ENCODE measurements at places on chromosomes 5 and 9. TPM values are rescaled to one million over a fixed set of nuclear protein-coding genes. Genes with fewer than 3 reads are reported as not detected.

DMRT3 gene
- not detected for total RNA-seq

GBGT1 gene
- total RNA-seq, result 14.8 TPM

PRR16 gene
- not detected for total RNA-seq

LCN15 gene
- not detected for total RNA-seq

GPR107 gene
- 21.9 TPM for total RNA-seq

MLANA gene
- not detected for total RNA-seq

ARHGEF37 gene
- total RNA-seq, result 0.73 TPM

CCL21 gene
- not detected for total RNA-seq

SGCD gene
- total RNA-seq, result 0.32 TPM

HAPLN1 gene
- total RNA-seq, result not detected

NUTM2G gene
- total RNA-seq, result not detected

WWC1 gene
- 0.68 TPM for total RNA-seq

FAM53C gene
- 28.4 TPM for total RNA-seq

LRRC70 gene
- total RNA-seq, result 1.4 TPM

CTXN3 gene
- not detected for total RNA-seq

C9orf40 gene
- total RNA-seq, result 1.8 TPM

UQCRQ gene
- total RNA-seq, result 110 TPM

RAPGEF6 gene
- 158 TPM for total RNA-seq

ZFP2 gene
- 3.2 TPM for total RNA-seq

CTNND2 gene
- total RNA-seq, result not detected

CXCL14 gene
- not detected for total RNA-seq

ACOT12 gene
- 0.46 TPM for total RNA-seq

RNF38 gene
- 72.9 TPM for total RNA-seq

MEF2C gene
- total RNA-seq, result 6.8 TPM

TUSC1 gene
- total RNA-seq, result not detected

PAEP gene
- not detected for total RNA-seq

KIF24 gene
- total RNA-seq, result 0.40 TPM

DND1 gene
- total RNA-seq, result 2.1 TPM

SPATA31D4 gene
- not detected for total RNA-seq

GRM6 gene
- total RNA-seq, result not detected

IFNK gene
- not detected for total RNA-seq

CA9 gene
- total RNA-seq, result 0.51 TPM

TMOD1 gene
- 1.4 TPM for total RNA-seq

ANKDD1B gene
- 0.19 TPM for total RNA-seq

PCDHA12 gene
- total RNA-seq, result not detected

ZMAT2 gene
- total RNA-seq, result 37.7 TPM

FAM81B gene
- total RNA-seq, result not detected

DOCK8 gene
- 284 TPM for total RNA-seq

FAM169A gene
- 15.6 TPM for total RNA-seq

PCDHGA7 gene
- 0.30 TPM for total RNA-seq

CD274 gene
- total RNA-seq, result 8.4 TPM

Data from naive thymus-derived CD4-positive, alpha-beta T cell (primary cell).